ENCODE measurements at places on chromosomes 11 and 22.

DNA sequence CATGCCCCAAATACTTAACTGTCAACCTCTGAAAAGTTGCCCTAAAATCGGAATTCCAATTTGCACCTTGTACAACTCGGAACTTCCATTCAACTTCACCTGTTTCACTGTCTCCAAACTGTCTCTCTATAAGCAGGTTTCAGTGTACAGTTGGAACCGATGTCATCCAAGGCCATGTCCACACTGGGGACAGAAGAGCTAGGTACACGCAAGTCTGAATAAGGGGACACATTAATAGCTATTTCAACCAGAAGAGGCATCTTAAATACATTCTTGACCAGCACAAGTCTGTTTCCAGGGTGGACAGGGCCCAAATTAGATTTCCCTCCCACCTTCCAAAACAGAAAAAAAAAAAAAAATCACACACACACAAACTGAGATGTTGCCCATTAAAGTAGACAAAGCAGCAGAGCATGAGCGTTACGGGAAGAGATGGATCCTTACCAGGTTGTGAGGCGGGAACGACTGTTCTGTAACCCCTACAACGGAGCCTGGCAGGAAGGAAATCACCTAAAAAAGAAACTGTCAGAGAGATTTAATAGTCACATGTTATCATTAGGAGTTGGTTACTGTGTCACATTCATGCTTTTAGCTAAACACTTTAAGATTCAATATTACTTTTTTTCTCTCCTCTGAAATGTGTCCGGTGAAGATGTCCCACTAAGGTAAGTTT, 1.7 kb downstream of the CREBZF start:
- peak; percentile 15 for DNase-seq

- no peak for DNase-seq
Observed at GRCh38 chr11:126165757-126166156, 45.7 kb downstream of the RPUSD4 start.

DNA sequence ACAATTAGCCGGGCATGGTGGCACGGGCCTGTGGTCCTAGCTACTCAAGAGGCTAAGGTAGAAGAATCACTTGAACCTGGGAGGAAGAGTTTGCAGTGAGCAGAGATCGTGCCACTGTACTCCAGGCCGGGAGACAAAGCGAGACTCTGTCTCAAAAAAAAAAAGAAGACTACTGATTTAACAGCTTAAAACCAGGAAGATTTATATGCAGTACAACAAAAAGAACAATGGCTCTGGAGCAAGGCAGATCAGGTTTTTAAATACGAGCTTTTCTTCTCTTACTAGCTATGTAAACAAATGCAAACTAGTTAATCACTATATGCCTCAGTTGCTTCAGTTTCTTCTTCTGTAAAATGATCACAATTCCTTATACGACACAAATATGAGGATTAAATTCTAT, 6.9 kb downstream of the FAM168A start:
- DNase-seq = no peak

GRCh38 chr11:60951606-60951903, 421 bp downstream of the SLC15A3 start:
- no peak for DNase-seq

GRCh38 chr11:127238321-127238720, 237.8 kb upstream of the KIRREL3 start:
- no peak for DNase-seq

DNA sequence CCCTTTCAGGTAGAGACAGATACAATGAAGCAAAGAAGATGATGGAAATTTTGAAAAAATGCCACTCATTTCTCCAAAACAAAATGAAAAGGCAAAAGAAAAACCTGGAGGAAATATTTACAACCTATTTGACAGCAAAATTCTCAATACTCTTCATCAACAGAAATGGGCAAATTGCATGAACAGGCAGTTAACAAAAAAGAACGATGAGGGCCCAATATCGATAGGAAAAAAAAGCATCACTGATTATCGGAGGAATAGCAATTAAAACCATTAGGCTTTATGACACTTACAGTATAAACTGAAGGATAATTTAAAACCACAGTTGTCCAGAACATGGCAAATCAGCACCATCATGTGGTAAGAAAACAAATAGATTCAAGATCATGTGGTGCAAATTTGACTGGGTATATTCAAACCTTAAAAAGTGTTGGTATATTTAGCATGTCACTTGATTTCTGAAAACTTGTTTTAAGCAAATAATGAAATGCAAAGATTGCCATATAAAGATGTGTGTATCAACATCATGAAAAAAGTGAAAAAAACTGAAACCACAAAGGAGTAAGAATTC, 222.9 kb downstream of the BRD1 start:
- no peak for DNase-seq

DNA sequence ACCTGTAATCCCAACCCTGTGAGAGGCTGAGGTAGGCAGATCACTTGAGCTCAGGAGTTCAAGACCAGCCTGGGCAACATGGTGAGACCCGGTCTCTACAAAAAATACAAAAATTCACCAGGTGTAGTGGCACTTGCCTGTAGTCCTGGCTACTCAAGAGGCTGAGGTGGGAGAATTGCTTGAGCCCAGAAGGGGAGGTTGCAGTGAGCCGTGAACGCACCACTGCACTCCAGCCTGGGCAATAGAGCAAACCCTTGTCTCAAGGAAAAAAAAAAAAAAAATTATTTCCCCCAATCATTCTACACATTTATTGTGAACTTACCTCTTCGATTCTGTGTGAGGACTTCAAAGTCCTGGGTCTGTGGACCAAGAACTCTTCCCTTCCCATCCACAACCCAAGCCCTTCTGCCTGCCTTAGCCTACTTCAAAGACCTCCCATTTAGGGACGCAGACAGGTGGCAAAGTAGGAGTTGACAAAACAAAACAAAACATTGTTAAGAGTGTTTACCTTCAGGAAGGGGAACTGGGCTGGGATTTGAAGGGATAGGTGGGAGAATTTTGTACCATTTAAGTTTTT, 3.8 kb upstream of the WEE1 start:
- DNase-seq = no peak

- DNase-seq = peak; percentile 47
Observed at GRCh38 chr11:82864268-82864667, 36.0 kb downstream of the PRCP start.

DNA sequence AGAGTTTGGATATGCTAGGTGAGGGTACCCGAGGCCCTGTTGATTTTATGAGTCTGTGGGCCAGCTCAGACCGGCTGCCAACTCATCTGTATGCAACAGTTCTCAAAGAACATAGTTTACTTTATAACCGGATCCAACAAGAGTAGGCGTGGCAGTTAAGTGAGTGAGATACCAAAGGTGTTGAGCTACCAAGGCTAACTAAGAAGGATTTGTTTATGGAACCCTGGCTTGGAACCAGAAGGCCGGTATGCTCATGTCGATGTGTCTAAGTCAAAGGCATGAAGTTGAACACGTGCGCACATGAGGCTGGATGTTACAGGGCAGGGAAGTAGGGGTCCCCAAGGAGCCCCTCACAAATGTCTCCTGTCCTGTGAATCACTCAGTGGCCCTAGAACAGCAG, at the start of gene KCNJ1:
KCNJ1 (minus strand) TSS at position 20 of the 400 bp plus-strand sequence. CDS start 27,053 bp downstream, outside the sequence.
- DNase-seq = no peak

DNA sequence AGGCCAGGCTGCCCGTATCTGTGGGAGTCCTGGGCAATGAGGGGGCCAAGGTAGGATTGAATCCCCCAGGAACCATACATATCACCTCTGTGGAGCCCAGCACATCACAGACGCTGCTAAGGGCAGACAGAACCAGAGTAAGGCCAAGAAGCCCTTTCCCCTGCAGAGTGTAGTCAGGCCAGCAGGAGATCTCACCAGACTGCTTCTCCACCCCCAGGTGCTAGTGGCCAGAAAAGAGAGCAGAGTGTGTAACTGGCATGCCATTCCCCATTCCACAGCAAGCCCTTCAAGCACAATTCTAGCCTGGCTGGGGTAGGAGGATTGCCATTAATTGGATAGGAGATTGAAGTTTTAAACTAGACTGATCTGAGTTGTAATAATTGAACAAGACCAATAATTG, 28.0 kb upstream of the FCHSD2 start:
- no peak for DNase-seq

- no peak for DNase-seq
Observed at GRCh38 chr22:44353041-44353440, 40.3 kb upstream of the SHISAL1 start.

DNA sequence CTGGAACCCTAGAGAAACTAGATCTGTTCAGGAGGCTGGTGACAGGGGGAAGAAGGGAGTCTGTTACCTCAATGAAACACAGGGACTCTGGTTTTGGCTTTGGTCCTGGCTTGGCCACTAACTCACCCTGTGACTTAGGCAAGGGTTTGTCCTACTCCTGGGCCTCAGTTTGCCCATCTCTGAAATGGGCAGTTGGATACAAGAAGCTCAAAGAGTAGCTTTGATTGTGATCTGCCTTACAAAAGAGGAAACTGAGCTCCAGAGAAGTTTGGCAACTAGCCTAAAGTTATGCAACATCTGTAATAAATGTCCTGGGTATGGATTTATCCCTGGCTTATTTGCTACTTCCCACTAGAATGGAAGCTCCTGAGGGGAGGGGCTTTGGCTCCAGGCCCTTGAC, 24.0 kb upstream of the LMO1 start:
- no peak for DNase-seq

GRCh38 chr22:42920101-42920820, 63.2 kb upstream of the ARFGAP3 start:
- DNase-seq = no peak

GRCh38 chr11:104467404-104467803, 303.5 kb upstream of the PDGFD start:
- no peak for DNase-seq

- DNase-seq = no peak
Observed at GRCh38 chr11:120712881-120713280, 201.3 kb downstream of the GRIK4 start.

DNA sequence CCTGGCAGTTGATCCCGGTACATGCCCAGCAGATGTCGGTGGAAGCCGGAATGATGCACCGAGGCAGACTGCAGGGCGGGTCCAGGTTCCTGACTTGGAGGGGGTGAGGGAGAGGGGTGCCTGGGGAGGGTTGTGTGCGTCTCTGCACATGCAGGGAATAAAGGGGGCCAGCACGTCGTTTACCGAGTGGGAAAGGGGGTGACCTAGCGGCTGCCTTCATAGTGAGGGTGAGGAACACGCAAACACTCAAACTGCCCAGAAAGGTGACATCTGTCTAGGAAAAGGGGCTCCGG, 801.7 kb downstream of the TBC1D22A start:
- no peak for DNase-seq

- no peak for DNase-seq
Observed at GRCh38 chr11:44174842-44175241, 79.4 kb downstream of the EXT2 start.

GRCh38 chr11:70761094-70761907, 363.0 kb downstream of the CTTN start:
- no peak for DNase-seq

GRCh38 chr22:41915035-41915785, at the start of gene SHISA8:
SHISA8 (minus strand) TSS chr22:41915074; CDS start chr22:41914667, 407 bp downstream.
- peak; percentile 20 for DNase-seq

DNA sequence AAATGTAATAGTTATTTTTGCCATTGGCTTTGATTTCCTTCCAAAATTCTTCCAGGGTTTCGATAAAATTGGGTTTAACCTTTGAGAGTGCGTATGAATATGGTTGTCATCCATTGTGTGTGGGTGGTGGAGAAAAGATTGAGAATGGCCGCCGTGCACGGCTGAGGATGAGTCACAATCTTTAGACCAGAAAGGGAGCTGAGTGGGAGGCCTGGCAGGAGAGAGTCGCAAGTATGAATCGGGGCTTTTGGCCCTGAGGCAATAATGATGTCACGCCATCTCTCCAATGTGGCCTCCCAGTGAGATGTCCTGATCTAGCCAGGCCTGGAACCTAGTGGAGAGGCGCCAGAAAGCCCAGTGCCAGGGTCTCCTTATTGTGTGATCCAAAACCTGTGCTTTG, 33.1 kb upstream of the SMPD1 start:
- no peak for DNase-seq

DNA sequence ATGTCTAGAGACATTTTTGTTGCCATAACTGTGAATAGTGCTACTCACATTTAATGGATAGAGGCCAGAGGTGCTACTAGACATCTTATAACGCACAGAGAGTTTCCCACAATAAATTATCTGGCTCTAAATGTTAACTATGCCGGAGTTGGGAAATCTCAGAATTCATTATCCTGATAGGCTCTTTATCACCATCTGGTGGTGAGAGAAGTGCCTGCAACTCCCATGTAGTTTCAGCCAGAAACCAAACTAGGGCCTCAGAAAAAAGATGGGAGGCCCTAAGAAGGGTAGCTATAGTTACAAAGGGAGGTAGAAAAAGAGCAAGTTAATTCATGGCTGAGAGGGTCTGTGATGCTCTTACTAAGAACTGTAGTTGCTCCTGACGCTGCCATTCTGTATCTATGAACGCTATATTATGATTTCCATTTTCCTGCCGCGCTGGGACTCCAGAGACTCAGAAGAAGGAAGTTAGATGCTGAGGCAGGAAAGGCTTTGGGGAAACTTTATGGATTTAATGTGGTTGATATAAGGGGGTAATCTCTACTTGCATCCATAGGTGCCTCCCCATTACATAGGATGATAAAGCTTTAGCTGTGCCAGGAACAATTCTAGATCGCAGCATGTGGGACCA, 22.9 kb upstream of the MRPL17 start:
- peak; percentile 25 for DNase-seq

GRCh38 chr11:1873048-1873812, 18.5 kb downstream of the PRR33 start:
- DNase-seq = no peak

DNA sequence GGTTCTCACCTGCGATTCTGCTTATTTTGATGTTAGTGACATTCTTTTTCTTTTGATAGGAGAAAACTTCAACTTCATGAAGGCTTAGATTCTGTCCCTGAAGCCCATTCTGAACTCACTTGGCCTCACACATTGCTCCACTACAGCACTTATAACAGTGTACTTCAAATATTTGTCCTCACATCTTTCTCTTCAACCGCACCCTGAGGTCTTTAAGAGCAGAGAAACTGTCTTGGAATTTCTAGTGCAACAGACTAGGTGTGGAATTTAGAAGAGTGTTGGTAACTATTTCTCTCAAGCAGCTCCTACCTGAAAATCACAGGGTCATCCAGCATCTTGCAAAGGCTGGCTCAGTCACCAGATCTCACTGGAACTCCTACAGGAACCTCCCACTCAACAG, 7.8 kb downstream of the MRGPRX3 start:
- DNase-seq = no peak

GRCh38 chr11:65541093-65541982, 16.5 kb downstream of the SCYL1 start:
- DNase-seq = no peak

DNA sequence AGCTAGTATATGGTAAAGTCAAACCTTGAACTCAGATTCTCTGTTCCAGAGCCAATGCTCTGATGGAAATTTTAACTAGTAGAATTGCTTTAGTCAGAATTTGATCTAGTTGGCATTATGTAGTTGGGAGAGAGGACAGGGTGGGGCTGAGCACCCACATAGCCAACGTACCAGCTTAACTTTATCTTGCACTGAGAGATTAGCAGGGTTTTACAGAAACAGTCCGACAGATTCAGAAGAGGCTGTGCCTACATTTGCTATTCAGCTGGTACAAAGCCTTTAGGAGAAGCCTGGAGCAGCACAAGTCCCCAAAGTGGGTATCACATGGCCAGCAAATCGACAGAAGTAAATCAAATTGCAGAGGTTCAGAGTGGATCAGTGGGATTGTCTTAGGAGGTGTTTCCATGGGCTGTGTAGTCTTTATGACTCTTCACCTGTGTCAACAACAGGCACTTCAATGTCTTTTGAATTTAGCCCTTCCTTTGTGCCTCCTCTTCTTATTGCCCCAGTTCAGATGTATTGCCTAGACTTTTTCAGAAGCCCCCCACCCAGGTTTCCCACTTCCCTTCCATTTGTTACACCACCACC, 7.3 kb upstream of the CSRP3 start:
- no peak for DNase-seq

All from NCI-H2081 (cell line).